Naive thymus-derived CD4-positive, alpha-beta T cell (primary cell): ENCODE measurements at places on chromosomes 12 and 14. TPM values are rescaled to one million over a fixed set of nuclear protein-coding genes. Genes with fewer than 3 reads are reported as not detected.

GRCh38 chr14:69288956-69289705 lies 29.2 kb downstream of the GALNT16 start:
- no peaks in the 10 kb centered on the region for H3K36me3 ChIP-seq
- no peak overlapping the region for H3K27ac ChIP-seq
- DNase-seq: no peak
- H3K4me1 ChIP-seq: no peaks in the 10 kb centered on the region
- H3K4me3 ChIP-seq: no peak overlapping the region
- H3K27me3 ChIP-seq: no peaks in the 10 kb centered on the region

- H3K27ac ChIP-seq: no peak overlapping the region
- no peak overlapping the region for H3K4me3 ChIP-seq
- no peaks in the 10 kb centered on the region for H3K4me1 ChIP-seq
These were observed 10.9 kb downstream of the LRTM2 start for GRCh38 chr12:1830981-1831963.

Gene SHMT2
- 27.4 TPM for total RNA-seq

Gene CLEC12A
- 47.8 TPM for total RNA-seq

Gene RNASE4
- 4.2 TPM for total RNA-seq
